ENCODE measurements at places on chromosomes 4 and X. TPM values are rescaled to one million over a fixed set of nuclear protein-coding genes. Genes with fewer than 3 reads are reported as not detected.

DNA sequence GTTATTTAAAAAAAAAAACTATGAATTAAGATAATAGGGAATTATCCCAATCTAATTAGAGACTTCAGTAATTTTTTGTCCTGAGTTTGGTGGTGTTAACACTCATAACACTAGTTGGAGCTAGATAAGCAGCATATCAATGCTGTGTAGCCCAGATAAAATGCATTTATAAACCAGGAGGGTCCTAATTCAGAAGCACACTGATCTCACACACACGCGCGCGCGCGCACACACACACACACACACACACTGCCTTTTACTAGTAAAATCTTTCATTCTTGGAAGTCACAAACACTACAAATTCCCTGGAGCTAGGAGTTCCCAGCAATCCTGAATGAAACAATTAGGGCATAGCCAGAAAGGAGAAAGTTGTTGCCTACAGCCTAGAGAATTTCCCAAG is 3.2 kb downstream of the UNC5C start:
- DNase-seq, result no peak

DNA sequence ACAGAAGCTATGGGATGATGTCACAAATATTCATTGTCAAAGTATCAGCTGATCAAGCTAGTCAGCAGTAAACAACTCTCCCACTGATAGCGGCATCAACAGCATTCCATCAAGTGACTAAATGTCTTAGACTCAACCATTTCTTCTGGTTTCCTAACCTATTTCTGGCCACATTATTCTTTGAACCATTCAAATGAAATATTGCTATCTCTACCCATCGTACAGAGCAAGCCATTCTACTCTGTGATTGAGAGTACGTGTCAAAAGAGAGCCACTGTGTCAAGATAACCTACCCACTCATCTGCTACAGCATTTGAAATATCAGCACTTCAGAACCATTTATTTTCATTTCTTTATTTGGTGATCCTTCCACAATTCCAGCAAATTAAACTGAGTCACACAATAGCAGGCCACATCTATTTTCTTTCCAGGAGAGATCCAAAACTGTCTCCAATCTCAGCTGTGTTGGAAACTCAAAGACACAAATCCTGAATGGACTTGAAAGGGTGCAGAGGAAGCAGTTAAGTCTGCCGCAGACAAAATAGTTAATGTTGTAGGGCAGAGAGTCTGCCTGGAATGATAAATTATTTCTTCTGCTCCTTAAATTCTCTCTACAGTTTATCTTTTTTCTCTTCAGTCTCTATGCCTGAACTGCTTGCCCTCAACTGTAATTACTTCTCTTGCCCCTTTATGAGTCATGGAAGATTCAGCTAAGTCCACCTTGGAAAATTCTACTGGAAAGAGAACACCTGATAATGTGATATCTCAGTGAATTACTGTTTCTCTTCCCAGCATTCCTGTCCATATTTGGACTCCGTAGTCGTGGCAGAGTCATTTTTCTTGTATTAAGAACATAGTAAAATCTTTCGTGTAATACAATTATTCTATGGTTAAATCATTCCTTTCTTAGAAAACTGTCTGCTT is 364.8 kb downstream of the PDGFC start:
- no peak for DNase-seq

The VCX2 gene
- not detected for total RNA-seq

- DNase-seq, result no peak
Observed at GRCh38 chr4:171583790-171584189, 229.4 kb upstream of the GALNTL6 start.

DNA sequence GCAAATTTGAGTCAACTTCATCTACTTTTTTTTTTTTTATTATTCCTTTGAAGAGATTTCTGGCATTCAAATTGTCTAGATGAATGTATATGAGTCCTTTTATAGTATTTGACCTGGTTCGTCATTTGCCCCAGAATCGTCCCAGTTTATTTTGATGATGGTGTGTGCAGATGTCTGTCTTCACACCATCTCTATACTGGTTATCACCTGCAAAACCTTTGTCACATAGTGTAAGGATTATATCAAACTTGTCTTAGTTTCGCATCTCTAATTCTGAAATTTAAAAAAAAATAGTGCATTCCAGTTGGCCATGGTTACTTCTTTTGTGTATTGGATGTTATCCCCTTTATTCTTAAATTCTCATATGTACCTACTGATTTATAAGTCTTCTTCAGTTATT is 70.5 kb upstream of the CD99 start:
- DNase-seq, result no peak

DNA sequence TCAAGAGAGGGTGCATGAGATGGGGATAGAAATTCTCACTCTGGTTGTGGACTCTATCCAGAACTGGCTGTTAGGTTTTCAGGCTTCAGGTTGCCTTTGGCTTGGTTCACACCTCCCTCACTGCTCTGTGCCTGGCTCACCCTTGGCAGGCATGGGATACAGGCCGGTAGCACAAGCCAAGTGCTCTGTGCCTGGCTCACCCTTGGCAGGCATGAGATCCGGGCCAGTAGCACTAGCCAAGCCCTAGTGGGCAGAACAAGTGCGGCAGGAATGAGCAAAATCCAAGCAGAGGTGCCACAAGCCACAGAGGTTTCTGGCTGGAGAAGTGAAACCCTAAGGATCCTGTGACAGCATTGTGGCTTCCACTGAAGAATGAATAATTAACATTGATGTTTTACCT is 1642.3 kb downstream of the C4orf33 start:
- no peak for DNase-seq

Data from WTC11 (cell line).